ENCODE measurements at places on chromosomes 4 and X. TPM values are rescaled to one million over a fixed set of nuclear protein-coding genes. Genes with fewer than 3 reads are reported as not detected.

Gene ANOS1
- total RNA-seq: 0.06 TPM

Gene PLAC1
- 0.26 TPM for total RNA-seq

Gene TAF7L
- not detected for total RNA-seq

Gene EDA
- total RNA-seq: 0.94 TPM

Gene GRIA3
- not detected for total RNA-seq

Gene UCP1
- total RNA-seq: 0.08 TPM

Gene MAGEA6
- total RNA-seq: 12.0 TPM

Gene FAM184B
- 0.02 TPM for total RNA-seq

Gene VCX
- not detected for total RNA-seq

Gene TEX13D
- not detected for total RNA-seq

Gene ELOVL6
- total RNA-seq: 21.1 TPM

Gene GABRQ
- 0.24 TPM for total RNA-seq

Gene CABS1
- total RNA-seq: not detected

Gene NMU
- total RNA-seq: 0.97 TPM

Gene LARP7
- total RNA-seq: 27.4 TPM

Gene MTTP
- total RNA-seq: not detected

Gene CFAP97
- 12.2 TPM for total RNA-seq

Gene SPANXN3
- total RNA-seq: not detected

Gene MTCP1
- 11.7 TPM for total RNA-seq

Gene PPP2R2C
- total RNA-seq: 34.1 TPM

Gene PRRG3
- not detected for total RNA-seq

Gene SMPX
- not detected for total RNA-seq

Gene ZNF718
- total RNA-seq: 0.58 TPM

Gene C1QTNF7
- not detected for total RNA-seq

Gene SLC38A5
- 0.07 TPM for total RNA-seq

Gene CXorf65
- total RNA-seq: not detected

Gene PDE6B
- not detected for total RNA-seq

Gene ZIC3
- not detected for total RNA-seq

Gene CSAG2
- total RNA-seq: not detected

Gene POU3F4
- total RNA-seq: not detected

Gene ODAPH
- 0.15 TPM for total RNA-seq

Gene PQBP1
- 109 TPM for total RNA-seq

Gene TMPRSS11B
- total RNA-seq: not detected

Gene RPA4
- 0.17 TPM for total RNA-seq

Gene BCORL1
- total RNA-seq: 8.4 TPM

Gene CT45A9
- not detected for total RNA-seq

Gene SPIN2A
- 0.32 TPM for total RNA-seq

Gene CFP
- 0.45 TPM for total RNA-seq

Gene MTNR1A
- 0.50 TPM for total RNA-seq

Gene ATOH1
- total RNA-seq: not detected

Gene SPANXC
- 0.78 TPM for total RNA-seq

Gene ASB5
- total RNA-seq: 0.03 TPM

Gene SUPT20HL1
- not detected for total RNA-seq

Gene CT45A2
- not detected for total RNA-seq

Gene RASSF6
- 0.83 TPM for total RNA-seq

Gene PITX2
- 1.1 TPM for total RNA-seq

Gene ZAR1
- total RNA-seq: not detected

Gene SPANXN2
- not detected for total RNA-seq

Gene MAGED4B
- 5.8 TPM for total RNA-seq

Gene BMP2K
- 10.6 TPM for total RNA-seq

Gene EDA2R
- total RNA-seq: 14.2 TPM

Gene IL1RAPL2
- not detected for total RNA-seq

Data from A549 treated with CpdA at 1 μM for 4 hours (cell line).